Activated CD4-positive, alpha-beta T cell treated with anti-CD3 and anti-CD28 coated beads, Interleukin-2, amount 50 U/mL, for 16 hours (primary cell): ENCODE measurements at places on chromosomes 2 and 18.

GRCh38 chr2:173667014-173667413 is 298.2 kb downstream of the SP3 start:
- DNase-seq, result no peak

DNA sequence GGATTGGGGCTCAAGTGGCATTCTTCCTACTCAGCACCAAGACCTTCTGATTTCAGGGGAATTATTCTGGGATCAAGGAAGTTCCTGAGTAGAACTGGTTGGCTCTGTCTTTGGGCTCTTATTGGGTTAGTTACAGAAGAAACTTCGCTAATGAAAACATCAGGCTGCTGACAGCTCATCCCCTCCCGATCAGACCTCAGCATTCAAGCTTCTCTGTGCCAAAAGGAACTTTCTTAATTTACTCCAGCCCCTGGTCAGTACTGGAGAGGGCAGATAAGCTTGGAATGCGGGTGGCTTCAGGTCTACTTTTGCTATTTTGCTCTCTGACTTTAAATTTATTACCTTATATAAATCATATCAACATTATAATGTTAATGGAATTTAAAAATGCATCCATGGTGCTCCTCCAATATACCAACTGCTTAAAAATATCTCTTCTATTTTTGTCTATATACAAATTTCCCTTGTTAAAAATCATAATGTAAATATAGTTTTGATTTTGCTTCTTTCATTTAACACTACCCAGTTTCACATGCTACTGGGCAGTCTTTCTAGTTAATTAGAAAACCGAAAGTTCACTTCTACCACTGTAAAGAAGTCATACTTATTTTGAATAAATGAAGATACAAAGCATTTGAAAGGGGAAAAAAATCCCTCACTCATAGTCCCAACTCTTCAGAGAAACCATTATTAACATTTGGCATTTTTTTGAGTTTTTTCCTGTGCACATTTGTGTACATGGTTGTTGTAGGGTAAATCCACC is 34.4 kb downstream of the PCARE start:
- no peak for DNase-seq

DNA sequence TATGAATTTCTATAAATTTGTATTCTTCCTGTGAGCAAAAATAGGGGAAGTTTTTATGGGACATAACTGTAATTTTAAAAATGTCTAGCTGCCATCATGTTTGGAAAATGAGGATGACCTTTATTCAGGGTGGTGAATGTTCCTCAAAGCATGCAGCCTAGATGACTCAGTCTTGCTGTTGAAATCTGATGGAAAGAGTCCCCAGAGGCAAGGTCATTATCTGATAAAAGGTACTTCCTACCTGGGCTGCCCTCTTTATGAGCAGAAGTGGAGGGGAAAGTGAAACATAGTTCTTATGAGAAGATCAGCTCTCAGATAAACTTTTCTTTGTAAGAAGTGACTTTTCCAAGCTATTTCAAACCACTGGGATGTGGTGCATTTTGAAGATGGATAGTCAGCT is 1144.7 kb upstream of the PIK3C3 start:
- DNase-seq, result no peak

DNA sequence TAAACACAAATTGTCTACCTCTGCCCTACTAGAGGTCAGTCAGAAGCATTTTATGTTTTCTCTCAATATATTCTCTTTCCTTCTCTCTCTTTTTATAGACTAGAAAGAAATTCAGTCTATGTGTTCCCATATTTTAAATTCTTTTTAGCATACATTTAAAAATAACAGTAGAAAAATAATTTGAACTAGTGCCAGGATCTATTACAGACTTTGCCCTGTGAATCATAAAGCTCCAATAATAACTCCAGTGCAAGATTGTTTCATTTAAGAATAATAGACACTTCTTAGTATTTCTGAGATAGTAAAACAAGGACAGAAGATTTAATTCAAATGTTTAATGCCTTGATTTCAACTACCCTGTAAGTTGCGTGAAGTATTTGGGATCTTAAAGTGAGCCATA is 60.1 kb downstream of the ITGB6 start:
- no peak for DNase-seq

DNA sequence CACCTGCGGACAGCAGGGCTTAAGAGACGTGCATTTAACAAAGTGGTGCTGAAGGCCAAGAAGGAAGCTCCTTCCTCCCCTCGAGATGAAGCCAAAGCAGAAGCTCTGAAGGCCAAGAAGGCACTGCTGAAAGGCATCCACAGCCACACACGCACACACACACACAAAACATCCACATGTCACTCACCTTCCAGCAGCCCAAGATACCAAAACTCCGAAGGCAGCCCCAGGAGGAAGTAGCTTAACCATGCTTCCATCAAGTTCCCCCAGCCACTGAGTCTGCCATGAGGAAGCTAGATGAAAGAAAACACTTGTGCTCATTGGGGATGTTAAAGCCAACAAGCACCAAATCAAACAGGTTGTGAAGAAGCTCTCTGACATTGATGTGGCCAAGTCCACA is 175.7 kb upstream of the POU3F3 start:
- no peak for DNase-seq

DNA sequence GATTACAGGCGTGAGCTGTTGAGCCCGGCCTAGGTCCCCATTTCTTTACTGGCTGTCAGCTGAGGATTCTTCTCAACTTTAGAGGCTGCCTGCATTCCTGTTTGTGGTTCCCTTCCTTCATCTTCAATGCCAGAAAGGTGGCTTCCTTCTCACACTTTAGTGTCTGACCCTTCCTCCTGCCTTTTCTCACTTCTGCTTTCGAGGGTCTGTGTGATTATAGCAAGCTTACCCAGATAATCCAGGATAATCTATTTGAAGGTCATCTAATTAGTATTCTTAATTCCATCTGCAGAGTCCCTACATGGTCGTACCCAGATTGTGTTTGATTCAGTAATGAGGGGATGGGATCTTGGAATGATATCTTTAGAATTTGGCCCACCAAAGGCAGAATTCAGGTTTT is 157.4 kb downstream of the TANC1 start:
- no peak for DNase-seq

DNA sequence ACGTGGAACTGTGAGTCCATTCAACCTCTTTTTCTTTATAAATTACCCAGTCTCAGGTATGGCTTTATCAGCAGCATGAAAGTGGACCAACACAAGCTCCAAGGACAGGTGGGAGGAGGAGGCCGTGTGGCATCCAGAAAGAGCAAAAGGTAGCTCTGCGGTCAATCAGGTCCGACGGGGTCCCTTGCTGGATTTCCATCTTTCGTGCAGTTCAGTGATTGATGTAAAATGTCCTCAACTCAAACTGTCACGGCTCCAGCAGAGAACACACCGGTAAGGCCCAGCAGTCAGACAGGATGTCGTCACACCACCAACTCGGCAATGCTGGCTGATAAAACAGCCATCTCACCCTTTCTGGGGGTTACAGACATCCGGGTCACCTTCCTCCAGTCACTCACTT is 123.3 kb downstream of the PXDN start:
- no peak for DNase-seq

GRCh38 chr2:58428096-58429013 is 187.2 kb upstream of the FANCL start:
- no peak for DNase-seq

DNA sequence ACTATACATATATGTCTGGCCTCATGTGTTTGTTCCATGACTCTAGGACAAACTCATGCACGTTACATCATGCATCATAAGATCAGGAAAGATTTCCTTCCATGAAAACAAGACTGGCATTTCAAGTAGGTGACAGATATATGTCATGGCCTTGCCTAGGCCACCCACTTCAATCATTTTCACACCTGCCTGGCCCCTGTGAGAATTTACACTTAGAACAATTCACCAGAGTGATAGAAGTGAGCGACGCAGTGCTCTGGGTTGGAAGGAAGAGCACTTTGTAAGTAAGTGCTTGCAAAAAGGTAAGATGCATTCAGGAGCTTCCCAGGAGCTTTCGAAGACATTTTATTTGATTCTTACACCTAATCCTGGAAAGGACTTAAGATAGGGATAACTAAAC is 39.5 kb downstream of the TMEM163 start:
- no peak for DNase-seq

- no peak for DNase-seq
These were observed 22.2 kb upstream of the FAHD2A start for GRCh38 chr2:95380280-95380679.

DNA sequence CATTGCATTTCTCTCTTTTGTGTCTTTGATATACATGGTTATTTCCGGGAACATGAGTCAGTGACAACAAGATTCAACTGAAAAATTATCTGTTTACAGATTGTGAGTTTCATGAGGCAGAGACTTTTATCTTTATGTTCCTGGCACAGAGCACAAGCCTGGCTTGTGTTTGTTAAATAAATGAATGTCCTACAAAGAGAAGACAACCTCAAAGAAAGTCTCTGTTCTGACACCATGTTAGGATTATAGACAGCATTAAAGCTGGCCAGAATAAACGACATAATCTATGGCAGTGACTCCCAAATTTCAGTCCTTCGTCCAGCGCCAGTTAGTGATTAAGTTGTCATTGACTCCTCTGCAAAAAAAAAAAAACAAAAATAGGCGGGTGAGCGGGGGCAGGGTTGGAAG is 97.4 kb upstream of the DNAJC10 start:
- no peak for DNase-seq

DNA sequence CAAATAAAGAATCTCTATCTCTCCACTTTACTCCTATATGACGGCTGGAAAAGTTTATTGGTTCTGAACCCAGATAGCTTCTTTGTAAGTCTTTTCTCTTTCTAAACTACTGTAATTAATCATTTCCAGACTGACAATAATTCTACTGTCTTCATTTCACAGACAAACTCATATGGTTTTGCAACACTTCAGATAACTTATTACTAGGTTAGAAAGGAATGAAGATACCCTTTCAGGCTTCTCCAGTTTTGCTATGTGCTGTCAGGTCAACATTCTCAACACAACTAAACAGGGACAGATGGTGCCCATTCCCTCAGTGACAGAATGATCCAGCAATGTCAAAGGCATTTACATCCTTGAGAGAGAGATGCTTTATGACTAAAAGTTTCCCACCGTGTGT is 198.5 kb upstream of the ITGA4 start:
- DNase-seq, result no peak
